ENCODE measurements at places on chromosomes 5 and 9.

- no peak for DNase-seq
Observed at GRCh38 chr5:7745882-7746610, 104.9 kb downstream of the CFAP90 start.

GRCh38 chr9:36598273-36598672 lies 25.6 kb downstream of the MELK start:
- no peak for DNase-seq

GRCh38 chr5:1056611-1057484 lies 48.2 kb downstream of the NKD2 start:
- DNase-seq, result no peak

- no peak for DNase-seq
Observed at GRCh38 chr9:36503172-36504088, 69.3 kb upstream of the MELK start.

- DNase-seq, result no peak
Observed at GRCh38 chr5:125874717-125875116, 548.5 kb upstream of the GRAMD2B start.

GRCh38 chr5:55191165-55191564 lies 18.2 kb upstream of the CDC20B start:
- DNase-seq, result no peak

GRCh38 chr9:72586388-72587130 lies 65.2 kb downstream of the TMC1 start:
- no peak for DNase-seq
